ENCODE measurements at places on chromosomes 16 and 17.

GRCh38 chr17:2995886-2996809, 67.3 kb downstream of the OR1D5 start:
- DNase-seq, result no peak

GRCh38 chr16:20049831-20050230, 23.9 kb downstream of the GPR139 start:
- no peak for DNase-seq

GRCh38 chr17:72901657-72902056, 190.8 kb downstream of the SLC39A11 start:
- no peak for DNase-seq

DNA sequence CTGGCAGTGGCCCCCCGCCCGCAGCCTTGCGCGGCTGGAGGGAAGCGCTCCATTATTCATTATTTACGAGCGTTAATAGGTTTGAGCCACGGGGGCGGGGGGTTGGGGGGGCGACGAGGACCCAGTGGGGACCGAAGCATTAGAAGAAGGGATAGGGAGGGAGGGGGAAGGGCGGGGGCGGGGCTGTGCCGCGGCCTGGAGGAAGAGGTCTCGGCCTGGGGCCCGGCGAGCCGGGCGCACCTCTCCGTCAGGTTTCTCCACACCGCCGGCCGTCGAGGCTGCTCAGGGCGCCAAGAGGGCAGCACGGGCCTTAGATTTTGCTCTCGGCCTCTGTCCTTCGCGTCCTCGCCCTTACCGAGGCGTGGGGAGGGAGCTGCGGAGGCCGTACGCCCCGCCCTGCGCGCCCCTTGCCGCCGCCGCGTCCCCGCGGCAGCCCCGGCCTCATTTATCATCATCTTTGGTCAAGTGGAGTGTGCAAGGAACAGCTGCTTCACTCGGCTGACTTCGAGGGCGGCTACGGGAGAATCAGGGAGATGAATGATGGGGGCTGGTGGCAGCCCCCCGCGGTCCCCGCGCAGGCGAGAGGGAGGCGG, 54.2 kb downstream of the SREBF1 start:
- no peak for DNase-seq

DNA sequence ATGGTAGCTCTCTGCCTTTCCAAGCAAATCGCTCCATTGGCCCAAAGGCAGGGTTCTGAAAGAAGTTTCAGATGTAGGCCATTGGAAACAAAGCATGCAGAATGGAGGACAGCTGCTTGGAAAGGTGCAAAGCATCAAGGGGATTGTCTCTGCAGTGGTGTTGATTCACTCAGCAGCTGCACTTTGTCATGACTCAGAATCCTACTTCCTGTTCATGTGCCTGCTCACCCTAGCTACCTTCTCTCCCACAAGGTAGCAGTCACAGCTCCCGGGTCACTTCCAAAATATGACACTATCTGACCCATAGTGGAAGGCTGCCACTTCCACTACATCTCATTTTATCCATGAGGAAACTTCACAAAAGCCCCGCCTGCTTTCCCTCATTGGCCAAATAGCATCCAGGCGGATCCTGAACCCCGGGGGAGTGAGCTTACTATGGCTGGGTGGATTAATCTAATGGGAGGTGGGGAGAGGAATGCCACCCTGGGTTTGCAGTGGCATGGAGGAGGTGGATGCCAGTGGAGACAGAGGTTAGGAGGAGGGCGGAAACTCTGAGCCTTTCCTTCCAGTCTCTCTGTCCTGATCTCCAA, 74.7 kb upstream of the NKD1 start:
- no peak for DNase-seq

DNA sequence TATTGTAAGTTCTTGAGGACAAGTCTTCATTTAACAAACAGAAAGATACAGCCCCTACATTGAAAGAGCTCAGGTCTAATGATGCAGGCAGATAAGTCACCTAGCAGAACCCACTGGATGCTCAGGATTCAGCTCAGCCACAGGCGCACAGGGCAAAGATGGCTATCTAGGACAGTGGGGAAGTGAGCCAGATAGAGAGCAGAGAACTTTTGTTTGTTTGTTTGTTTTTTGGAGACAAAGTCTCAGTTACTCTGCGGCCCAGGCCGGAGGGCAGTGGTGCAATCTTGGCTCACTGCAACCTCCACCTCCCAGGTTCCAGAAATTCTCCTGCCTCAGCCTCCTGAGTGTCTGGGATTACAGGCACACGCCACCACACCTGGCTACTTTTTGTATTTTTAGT, 20.4 kb downstream of the METTL2A start:
- no peak for DNase-seq

DNA sequence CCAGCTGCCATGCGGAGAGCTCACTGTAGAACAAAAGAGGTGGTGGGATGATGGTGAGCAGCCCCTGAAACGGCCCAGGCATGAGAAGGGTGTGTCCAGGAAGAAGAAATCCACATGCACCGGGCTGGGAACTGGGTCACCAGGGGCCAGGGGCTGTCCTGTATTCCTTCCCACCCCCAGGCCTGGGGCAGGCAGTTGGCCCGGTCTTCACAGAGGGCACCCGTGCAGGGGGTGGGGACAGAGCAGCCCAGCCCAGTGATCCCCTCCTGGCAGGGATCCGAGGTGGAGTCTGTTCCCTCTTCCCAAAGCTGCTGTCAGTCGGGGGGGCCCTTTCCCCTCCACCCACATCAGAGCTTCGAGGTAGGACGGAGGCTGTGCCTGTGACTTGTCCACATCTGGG, 9.2 kb downstream of the HS3ST6 start:
- no peak for DNase-seq

DNA sequence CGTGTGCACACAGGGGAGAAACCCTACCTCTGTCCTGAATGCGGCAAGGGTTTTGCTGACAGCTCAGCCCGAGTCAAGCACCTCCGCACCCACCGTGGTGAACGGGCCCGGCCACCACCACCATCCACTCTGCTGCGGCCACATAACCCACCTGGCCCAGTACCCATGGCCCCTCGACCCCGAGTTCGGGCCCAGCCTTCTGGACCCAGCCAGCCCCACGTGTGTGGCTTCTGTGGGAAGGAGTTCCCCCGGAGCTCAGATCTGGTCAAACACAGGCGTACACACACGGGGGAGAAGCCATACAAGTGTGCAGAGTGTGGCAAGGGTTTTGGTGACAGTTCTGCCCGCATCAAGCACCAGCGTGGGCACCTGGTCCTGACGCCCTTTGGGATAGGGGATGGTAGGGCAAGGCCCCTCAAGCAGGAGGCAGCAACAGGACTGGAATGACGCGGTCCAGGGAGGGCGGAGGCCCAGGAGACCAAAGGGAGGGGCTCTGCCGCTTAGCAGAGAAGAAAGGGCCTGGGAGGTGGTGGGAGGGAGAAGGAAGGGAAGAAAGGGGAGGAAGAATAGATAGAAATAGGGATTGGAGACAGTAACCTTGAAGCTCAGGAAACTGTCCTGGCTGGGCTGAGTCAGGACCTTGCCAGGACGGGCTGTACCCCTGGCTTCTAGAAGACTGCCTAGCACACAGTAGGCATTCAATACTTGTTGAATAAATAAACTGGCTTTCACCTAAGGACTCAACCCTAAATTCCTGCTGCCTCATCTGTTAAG, 3.6 kb downstream of the ZNF48 start:
- no peak for DNase-seq

Data from anterior cingulate cortex (tissue), 58 donors.